ENCODE measurements at places on chromosomes 1 and 21. TPM values are rescaled to one million over a fixed set of nuclear protein-coding genes. Genes with fewer than 3 reads are reported as not detected.

DNA sequence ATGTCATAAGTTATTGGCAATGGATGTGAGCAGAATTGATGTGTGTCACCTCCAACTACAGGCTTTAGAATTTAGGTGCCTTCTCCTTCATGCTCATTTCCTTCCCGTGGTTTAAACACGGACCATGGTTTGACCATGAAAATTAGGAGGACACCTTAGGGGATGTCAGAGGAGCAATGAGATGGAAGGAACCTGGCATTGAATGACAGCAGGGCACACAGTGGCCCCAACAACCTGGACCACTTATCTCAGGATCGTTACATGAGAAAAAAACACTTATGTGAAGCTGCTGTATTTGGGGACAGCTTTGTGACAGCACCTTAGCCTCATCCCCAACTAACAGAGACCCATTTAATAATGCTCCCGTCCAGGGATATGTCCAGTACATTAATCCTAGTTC lies 70.8 kb downstream of the SLC9A1 start:
- no peak for DNase-seq

- DNase-seq, result peak; percentile 28
These were observed 271.7 kb upstream of the C1orf174 start for GRCh38 chr1:4171480-4172450.

DNA sequence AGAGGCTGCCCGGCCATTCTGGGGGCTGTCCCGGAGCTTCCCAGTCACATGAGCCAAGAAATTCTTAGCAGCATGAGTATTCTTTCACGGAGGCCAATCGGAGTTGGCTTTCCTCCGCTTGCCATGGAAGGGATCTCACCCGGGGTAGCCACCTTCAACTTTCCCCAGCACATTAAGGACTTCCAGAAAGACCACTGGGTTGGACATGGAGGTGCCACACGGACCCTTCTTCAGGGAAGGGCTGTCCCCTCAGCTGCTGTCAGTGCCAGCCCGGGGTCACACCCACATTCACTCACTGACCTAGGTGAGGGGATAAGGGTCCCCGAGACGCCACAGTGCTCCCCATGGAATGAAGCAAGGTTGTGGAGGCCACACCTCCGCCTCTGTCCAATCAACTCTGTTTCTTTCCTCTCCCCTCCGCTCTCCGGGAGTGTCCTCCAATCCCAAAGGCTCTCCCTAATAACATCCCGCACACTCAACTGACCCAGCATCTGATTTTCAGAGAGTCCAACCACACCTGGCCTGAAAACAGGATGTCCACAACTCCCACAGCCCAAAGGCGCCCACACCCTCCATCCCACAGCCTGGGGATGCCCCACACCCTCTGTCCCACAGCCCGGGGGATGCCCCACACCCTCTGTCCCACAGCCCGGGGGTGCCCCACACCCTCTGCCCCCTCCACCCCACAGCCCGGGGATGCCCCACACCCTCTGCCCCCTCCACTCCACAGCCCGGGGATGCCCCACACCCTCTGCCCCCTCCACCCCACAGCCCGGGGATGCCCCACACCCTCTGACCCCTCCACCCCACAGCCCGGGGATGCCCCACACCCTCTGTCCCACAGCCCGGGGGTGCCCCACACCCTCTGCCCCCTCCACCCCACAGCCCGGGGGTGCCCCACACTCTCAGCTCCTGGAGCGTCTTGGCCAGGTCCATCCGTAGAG lies 19.4 kb downstream of the RSPH1 start:
- DNase-seq, result no peak

- no peak for DNase-seq
These were observed 24.6 kb downstream of the SYT2 start for GRCh38 chr1:202685641-202686040.

GRCh38 chr1:204503122-204503912 lies 8.7 kb upstream of the PIK3C2B start:
- DNase-seq, result no peak

SPRR2B gene
- not detected for total RNA-seq

IGSF9 gene
- total RNA-seq, result not detected

DNA sequence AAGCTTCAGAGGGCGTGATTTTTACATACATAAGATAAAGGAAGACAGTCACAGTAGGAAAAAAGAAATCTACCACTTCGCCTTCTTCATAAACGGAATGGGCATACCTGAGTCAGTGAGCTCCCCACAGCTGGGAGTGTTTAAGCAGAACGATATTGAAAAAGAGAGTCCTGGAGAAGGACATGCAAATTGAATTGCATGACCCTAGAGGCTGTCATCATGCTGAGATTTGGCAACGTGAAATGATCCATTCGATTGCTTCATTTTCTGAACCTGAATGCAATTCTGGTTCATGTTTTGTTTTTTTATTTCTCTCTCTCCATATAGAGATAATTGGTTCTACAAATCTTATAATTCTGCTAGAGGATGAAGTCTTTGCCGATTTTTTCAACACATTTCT lies 3.7 kb downstream of the RGSL1 start:
- no peak for DNase-seq

PROK1 gene
- total RNA-seq, result not detected

SLAMF7 gene
- total RNA-seq, result 70.9 TPM

- no peak for DNase-seq
These were observed 205.1 kb upstream of the SGIP1 start for GRCh38 chr1:66328896-66329295.
